Neural crest cell (in vitro differentiated cells): ENCODE measurements at places on chromosomes 3 and 15.
A peak's percentile ranks its signal among the peaks of the same experiment; 100 is the strongest.

DNA sequence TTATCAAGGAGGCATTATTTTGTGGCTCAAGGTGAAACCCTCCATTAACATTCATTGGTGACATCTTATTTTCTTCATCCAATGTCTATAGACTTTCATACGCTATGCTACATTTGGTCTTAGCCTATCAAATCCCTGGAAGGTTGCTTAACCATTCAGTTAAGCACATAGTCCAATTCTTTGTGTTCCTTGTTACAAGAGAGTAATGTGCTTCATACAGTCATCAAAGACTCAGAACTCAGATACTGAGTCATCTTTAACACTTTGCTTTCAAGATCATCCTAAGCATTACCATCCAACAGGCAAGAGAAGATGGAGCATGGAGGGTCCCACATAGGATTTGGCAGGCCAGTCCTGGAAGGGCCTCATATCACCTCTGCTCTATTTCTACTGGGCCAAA lies 1202.1 kb downstream of the ROBO1 start:
- DNase-seq = no peak

GRCh38 chr3:73010158-73010557 lies 13.5 kb downstream of the PPP4R2 start:
- DNase-seq = no peak

DNA sequence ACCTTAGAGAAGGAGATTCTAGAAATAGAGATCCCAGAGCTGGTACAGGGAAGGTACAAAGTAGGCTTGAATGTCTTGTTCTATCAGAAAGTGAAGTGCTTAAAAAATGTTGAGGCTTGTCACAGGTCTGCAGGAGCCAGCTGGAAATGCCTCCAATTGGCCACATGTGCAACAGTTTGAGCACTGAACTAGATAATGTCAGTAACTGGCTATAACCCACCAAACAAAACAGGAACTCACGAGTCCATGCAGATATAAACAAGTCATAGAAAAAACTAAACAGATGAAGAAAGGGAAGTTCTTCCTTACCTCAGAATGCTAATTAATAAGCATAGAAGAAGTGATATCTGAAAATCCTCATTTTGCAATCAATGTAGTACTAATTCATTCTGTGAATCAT lies 11.9 kb upstream of the TF start:
- no peak for DNase-seq

- no peak for DNase-seq
Measured at GRCh38 chr3:4746241-4746958, 232.8 kb upstream of the BHLHE40 start.

GRCh38 chr3:192435241-192435640 lies 292.1 kb downstream of the FGF12 start:
- DNase-seq = no peak

DNA sequence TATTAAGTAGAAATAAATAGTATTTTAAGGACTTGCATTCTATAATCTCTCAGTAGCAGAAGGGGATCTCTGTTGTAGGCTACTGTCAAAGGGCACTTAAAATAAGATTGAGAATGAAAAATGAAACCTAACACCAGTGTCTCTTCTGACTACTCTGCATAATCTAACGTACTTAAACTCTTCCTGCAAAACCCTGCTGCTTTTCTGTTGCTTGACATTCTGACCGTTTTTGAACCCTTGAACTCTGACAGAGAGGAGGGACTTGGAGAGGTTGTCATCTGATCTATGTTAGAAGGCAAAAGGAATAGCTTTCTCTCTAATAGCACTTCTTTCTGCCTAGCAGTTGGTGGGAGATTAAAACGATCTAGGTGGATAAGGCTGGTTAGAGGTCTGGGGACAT lies 204.6 kb downstream of the ZIC1 start:
- DNase-seq = no peak

- DNase-seq = no peak
Measured at GRCh38 chr15:67918205-67918861, 78.5 kb upstream of the RNU6-1 start.

GRCh38 chr3:168249550-168250414 lies 154.1 kb upstream of the GOLIM4 start:
- peak; percentile 80 for DNase-seq

DNA sequence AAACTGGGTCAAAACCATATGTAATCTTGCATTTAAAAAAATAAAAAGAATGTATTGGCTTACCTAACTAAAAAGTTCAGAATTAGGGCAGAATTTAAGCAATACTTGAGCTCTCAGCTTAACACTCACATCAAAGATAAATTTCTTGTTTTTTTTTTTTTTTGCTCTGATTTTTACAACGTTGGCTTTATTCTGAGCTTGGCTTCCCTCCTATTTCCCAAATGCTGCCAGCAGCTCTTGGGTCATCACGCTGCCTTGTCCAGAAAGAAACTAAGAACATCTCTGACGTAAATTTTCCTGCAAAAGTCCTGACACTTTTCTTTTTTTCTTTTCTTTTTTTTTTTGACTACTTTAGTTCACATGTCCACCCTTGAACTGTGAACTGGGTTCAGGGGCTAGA lies 150.6 kb upstream of the TGFBR2 start:
- DNase-seq = no peak

GRCh38 chr3:30527186-30527585 lies 79.2 kb upstream of the TGFBR2 start:
- no peak for DNase-seq

GRCh38 chr3:37729119-37729518 lies 132.6 kb upstream of the CTDSPL start:
- no peak for DNase-seq

GRCh38 chr15:39302936-39303335 lies 277.9 kb upstream of the THBS1 start:
- no peak for DNase-seq
